ENCODE measurements at places on chromosomes 5 and 9.

DNA sequence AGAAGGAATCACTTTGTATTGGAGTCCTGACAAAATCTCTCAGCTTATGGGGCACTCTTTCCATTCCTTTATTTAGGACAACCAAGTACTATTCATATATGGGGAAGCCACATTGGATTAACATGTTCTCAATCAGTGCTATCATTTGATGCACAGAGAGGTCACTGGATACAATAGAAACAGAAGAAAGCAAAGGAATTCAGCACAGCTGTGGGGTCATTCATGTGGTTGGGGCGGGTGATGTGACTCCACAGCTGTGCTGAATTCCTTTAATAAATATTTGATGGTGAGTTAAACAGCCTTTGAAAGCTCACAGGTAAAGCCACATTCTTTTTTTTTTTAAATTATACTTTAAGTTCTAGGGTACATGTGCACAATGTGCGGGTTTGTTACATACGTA lies 854 bp upstream of the TEX48 start:
- DNase-seq: no peak

- no peak for DNase-seq
Observed at GRCh38 chr9:113012492-113012891, 500 bp upstream of the ZNF883 start.

GRCh38 chr5:143135832-143136551 lies 267.5 kb downstream of the NR3C1 start:
- DNase-seq: no peak

- no peak for DNase-seq
Observed at GRCh38 chr5:116436674-116437350, 137.8 kb downstream of the SEMA6A start.

DNA sequence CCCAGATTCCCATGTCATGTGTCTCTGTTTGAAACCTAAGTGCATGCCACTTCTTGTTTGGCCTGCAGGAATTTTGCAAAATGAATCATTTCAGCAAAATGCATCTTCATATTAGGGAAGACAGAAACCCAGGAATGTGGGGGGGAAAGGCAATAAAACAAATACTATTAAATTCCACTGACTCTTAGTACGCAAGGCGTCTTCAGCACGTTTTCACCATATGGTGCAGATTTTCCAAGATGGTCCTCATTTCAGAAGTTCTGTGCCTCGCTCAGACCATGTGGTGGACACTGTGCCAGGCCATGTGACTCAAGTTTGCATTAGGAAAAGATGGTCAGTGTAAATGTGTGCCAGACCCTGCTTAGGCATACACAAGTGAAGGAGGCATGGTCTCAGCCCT lies 184.0 kb downstream of the ACTL7B start:
- no peak for DNase-seq

- DNase-seq: peak; percentile 45
Observed at GRCh38 chr5:145936401-145937131, at the start of gene SH3RF2. Gene SH3RF2 (plus strand): TSS chr5:145936578. CDS start chr5:145937929, 1,351 bp downstream.

DNA sequence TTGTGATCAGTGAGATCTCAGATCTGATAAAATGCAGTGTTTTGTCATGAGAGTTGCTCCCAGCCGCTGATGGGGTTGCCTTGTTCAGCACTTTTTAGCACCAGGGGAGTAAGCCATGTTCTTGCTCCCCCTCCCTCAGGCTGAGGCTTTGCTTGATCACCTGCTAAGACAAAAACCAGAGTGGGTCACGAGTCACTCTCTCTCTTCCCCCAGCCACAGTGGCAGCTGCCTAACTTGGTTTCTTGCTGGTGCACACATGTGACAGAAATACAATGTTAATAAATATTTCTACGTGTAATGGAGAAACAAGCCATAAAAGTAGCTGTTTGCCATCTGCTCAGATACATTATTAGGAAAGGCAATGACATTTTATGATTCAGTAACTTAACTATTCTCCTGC lies 212.4 kb upstream of the DMRT1 start:
- no peak for DNase-seq

DNA sequence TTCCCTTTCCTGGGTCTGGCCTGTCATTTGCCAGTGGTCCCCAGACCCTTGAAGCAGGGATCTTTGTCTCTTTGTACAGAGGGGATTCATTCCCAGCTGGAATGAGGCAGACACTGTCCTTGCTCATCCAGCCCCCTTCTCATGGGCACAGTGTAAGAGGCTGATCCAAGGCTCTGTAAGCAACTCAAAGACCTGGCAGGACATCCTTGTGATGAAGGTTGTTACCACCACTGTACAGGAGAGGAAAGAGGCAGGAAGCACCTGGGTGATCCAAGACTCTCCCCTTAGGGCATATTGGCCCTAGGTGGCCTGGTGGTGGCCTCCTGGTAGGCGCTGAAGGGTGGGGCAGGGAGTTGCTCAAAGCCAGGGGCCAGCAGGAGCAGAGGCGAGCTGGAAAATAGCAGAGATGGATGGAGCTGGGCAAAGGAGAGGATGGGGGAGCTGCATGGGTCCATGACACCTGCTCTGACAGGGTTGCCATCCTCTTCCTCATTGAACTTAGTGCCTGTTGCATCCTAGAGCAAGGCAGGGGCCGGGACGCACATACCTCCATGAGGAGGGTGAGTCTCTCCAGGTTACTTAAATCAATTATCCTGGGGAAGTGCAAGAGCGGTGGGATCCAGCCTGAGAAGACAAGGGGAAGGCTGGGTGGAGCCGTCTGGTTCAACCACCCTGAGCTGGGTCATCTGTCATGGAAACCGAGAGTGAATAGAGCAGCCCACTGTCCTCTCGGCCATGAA lies 9.8 kb upstream of the GADD45G start:
- DNase-seq: no peak

- no peak for DNase-seq
Observed at GRCh38 chr5:39231705-39232525, 12.6 kb upstream of the FYB1 start.

All from HuH-7.5 (cell line).